HepG2 (cell line): ENCODE measurements at places on chromosomes 2 and 18. TPM values are rescaled to one million over a fixed set of nuclear protein-coding genes. Genes with fewer than 3 reads are reported as not detected.

The GPR17 gene
- total RNA-seq: not detected in 2 replicates

The SEPTIN10 gene
- total RNA-seq: 67.5 and 99.8 TPM in 2 replicates

The FOXI3 gene
- total RNA-seq: not detected in 2 replicates

DNA sequence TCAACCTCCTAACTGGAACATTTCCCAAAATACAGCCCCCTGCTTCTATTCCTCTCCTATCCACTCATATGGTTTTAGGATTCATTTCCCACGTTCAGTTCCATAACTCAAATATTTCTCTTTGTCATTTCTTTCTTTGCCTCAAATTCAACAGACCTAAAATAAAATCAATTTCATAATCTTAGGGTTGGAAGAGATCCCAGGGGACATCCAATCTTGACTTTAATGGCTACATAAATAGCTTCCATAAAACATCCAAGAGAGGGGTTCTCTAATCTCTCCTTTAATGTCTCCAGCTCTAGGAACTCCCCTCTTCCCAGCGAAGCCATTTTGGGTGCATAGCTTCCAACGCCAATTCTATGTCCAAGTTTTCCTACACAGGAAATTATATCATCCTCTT lies 33.8 kb downstream of the RBKS start:
- no peak for DNase-seq

DNA sequence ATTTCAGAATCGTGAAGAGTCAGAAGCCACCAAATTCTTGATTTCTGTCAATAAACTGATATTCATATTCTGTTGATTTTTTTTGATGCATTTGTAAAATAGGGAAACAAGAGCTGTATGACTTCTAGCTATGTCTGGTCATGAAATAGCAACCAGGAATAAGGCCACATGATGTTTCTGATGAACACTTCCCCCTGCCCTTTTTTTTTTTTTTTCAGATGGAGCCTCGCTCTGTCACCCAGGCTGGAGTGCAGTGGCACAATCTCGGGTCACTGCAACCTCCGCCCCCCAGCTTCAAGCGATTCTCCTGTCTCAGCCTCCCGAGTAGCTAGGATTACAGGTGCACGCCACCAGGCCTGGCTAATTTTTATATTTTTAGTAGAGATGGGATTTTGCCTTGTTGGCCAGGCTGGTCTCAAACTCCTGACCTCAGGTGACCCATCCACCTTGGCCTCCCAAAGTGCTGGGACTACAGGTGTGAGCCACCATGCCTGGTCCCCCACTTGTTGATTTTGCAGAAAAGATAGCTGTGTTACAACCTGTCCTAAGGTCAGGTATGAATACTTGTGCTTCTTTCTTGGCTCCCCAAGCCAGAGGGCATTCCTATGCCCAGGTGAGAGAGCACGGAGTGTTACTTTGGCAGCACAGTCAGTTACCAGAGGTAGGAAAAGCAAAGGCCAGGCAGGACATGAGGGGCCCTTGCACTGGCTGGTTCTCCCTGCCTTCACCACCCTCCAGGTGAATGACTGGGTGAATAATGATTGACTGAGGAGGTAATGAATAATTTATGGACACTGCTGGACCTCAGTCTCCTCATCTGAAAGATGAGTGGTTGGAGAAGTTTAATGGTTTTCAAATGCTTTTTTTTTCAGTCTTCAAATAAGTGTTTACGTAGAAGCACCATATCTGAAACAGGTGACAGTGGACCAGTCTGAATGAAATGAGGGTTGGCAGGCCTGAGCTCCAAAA lies 39.6 kb downstream of the PAX8 start:
- DNase-seq: no peak
